ENCODE measurements at places on chromosomes 5 and 9.

DNA sequence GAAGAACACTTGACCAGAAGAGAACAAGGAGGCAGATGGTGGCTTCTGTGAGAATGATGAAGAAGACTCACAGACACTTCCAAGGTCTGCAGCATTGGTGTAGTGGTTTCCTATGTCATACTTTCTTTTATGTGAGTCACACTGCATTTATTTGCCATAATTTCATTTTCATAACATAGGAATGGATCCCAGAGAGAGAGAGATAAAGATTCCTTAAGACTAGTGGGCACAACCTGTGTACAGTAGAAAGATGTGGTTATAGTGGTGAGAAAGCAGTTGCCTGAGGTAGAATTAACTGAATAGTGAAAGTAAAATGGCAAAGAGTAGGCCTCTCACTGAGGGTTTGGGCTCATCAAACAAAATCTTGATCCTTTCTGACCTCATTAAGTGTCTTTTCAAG lies 7.6 kb upstream of the CCDC152 start:
- DNase-seq: no peak

GRCh38 chr5:54845567-54845941 lies 139.8 kb downstream of the ESM1 start:
- DNase-seq: no peak

DNA sequence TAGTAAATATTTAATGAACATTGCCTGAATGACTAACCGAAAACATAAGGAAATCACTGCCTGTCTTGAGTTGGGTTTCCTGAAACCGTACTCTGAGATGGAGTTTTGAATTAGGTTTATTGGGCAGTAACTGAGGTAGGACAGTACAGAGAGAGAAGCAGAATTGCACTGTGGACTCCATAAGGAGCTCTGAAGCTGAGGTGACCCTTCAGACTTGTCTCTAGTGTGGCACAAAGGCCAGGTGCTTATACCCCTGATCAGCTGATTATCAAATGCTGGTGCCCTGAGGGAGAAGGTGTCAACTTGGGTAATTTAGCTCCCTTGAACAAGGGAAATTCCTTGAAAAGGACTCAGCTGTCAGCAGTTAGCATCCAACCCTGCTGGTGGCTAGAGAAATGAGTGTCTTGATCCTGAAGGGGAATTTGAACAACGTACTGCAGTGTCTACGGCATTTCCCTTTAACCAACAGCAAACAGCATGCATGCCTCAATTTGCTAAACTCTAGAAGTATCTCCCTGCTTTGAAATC lies 135.0 kb upstream of the SMARCA2 start:
- no peak for DNase-seq

- no peak for DNase-seq
Measured at GRCh38 chr5:12985142-12985541, 959.3 kb downstream of the DNAH5 start.

- DNase-seq: no peak
Measured at GRCh38 chr9:111890334-111890733, 6.3 kb upstream of the UGCG start.

DNA sequence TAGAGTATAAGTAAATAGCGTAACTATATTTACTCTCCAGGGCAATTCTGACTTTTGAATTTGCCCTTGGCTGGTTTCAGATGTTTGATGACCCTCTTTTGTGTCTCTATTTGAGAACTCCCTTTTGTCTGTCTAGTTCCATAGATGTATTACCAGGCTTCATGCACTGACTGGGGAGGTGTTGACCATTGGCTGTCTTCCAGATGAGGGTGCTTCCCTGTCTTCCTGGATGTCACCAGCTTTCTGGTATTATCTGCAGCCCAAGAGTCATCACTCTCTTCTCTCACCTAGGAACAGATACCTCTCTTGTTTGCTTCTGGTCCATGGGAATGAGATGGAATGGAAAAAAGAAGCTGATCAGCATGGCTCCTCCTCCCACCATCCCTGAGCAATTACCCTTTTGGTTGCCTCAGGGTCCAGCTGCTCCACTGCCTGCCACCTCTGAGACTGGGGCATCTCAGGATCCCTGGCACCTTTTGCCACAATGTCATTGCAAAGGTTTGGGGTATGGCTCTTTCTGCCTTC lies 58.7 kb upstream of the TMED7 start:
- no peak for DNase-seq

- no peak for DNase-seq
Measured at GRCh38 chr9:93419023-93419422, 32.5 kb upstream of the FAM120A start.

DNA sequence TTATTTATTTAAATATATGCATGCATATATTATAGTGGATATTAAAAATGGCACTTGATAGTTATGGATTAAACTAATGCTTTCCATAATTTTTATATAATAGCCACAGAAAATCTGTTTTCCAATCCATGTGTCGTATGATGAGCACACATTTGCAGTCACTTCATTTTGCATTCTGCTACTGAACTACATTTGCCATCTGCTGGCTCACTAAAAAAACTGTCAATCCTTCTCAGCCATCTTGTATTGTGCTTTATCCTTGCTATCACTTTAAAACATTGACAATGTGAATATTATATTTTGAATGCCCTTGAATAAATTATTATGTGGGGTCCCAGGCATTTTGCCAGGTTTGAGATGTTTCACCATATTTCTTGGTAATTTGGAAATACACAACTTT lies 586.6 kb downstream of the DNAH5 start:
- no peak for DNase-seq

- no peak for DNase-seq
Measured at GRCh38 chr5:31728039-31728438, 89.1 kb downstream of the PDZD2 start.

DNA sequence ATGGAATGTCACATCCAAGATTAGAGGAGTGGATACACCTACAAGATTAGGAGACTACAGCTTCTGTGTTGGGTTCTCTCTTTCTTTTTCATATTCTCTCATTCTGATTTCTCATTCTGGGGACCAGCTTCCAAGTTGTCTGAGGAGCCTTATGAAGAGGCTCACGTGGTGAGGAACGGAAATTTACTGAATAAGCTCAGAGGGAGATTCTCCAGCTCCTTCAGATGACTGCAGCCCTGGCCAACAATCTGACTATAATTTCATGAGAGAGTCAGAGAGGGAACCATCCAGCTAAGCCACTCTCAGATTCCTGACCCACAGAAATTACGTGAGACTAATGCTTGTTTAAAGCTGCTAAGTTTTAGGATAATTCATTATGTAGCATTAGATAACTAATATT lies 27.1 kb upstream of the TENT2 start:
- no peak for DNase-seq

- DNase-seq: no peak
Measured at GRCh38 chr5:15598294-15598902, 98.4 kb downstream of the FBXL7 start.

- DNase-seq: no peak
Measured at GRCh38 chr9:13786131-13786530, 506.6 kb upstream of the MPDZ start.

GRCh38 chr9:72154468-72155285 lies 5.4 kb downstream of the GDA start:
- DNase-seq: no peak

DNA sequence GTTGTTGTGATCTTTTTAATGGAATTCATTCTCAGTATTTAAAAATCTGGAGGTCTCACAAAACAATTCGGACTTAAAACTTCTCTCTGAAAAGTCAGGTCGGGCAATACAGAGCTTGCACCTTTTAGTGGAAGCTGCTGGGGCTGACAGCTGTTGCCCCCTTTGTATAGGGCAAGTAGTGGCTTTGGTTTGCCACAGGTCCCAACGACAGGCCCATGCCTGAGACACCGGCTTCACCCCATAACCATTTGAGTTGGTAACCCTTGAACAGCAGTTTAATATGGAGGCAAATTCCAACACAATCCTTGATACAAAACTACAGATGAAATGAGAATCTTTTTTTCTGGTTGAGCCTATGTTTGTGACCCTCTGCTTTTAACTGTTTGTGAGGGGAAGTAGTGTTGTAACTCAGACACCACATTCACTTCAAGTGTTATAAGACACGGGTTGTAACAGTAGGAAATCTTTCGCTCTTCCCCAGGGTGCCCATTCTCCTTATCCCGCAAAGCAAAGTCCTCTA lies 752 bp upstream of the GLRX start:
- no peak for DNase-seq

DNA sequence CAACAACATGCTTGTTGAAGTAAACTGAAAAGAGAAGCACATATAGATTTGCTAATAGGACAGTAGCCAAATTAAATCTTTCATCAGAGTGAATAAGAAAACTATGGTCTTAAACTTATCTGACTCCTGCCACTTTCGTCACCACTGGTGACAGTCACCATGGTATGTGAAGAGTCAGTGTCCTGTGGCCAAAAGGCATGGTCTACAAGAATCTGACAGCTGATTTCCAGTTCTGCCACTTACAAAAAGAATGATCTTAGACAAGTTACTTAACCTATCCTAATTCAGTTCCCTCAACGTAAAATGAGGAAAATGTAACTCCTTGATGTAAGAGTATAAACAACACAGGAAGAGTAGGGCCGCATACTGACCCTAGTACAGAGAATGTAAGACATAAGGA lies 102.0 kb downstream of the LPAR1 start:
- DNase-seq: no peak

GRCh38 chr5:134398609-134399155 lies 13.0 kb downstream of the CDKN2AIPNL start:
- no peak for DNase-seq

DNA sequence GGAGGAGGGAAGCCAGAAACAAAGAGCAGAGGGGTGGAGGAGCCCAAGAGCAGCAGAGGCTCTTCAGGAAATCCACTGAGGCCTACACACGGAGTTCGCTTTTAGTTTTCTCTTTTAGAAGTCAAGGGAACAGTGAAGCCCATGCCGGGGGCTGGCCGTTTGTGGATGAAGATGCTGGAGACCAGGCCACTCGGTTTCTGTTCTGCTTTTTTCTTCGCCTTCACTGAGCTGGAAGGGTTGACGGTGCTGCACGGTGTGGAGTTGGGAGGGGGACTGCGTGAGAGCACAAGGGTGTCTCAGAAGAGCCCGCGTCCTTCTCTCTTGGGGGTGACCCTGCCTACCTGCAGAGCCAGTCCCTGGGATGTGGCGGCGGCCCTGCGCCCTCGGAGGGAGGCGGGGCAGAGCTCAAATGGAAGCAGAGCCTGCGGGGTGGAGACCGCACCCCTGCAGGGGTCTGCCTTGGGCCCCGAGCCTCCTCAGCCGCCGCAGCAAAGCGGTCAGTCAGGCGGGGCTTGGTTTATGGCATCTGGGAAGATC lies 68.5 kb upstream of the CACNA1B start:
- no peak for DNase-seq

GRCh38 chr5:74579215-74579614 lies 61.3 kb downstream of the ENC1 start:
- DNase-seq: no peak

- DNase-seq: no peak
Measured at GRCh38 chr5:100694100-100694499, 158.9 kb downstream of the FAM174A start.

DNA sequence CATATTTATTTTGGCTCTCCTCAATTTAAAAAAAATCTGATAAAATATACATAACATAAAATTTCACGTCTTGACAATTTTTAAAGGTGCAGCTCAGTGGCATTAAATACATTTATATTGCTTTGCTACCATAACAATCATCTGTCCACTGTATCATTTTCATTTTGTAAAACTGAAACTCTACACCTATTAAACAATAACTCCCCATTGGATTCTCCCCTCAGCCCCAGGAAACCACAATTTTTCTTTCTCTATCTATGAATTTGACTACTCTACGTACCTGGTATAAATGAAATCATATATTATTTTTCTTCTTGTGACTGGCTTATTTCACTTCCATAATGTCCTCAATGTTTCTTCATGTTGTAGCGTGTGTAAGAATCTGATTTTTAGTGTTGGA lies 563.5 kb downstream of the PRR16 start:
- DNase-seq: no peak

GRCh38 chr5:179819296-179820126 lies 1.2 kb upstream of the SQSTM1 start:
- DNase-seq: no peak

DNA sequence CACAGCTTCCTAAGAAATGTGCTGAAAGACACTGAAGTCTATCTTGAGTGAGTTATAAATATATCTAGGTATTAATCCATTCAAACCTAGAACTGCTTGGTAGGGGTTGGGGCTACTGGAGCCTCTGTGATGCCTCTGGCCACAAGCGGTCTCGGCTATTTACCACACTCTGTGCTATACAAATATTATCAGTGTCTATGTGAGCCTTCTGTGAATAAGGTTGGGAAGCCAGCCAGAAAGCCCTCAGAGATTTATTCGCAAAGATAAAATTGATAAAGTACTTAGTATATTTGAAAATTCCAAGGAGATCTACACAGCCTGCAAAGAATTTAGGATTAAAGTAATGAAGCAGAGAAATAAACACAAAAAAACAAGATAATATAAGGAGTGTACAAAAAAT lies 41.4 kb downstream of the LIFR start:
- DNase-seq: no peak

DNA sequence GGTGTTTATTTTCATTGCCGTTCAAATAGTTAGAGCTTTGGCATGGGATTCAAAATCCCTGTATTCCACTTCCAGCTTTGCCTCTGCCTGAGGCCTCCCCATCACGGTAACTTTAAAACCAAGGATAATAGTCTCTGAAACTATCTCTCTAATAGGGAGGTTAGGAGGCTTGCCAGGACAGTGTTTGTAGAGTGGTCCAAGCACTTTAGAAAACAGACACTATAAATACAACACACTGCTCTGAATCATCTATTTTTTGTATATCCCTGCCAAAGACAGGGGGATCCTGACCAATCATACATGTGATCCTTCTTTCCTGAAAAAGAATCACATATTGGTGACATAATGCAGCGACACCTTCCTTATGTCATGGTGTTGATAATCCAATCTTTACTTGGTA lies 326.8 kb downstream of the BNC2 start:
- DNase-seq: no peak

- DNase-seq: no peak
Measured at GRCh38 chr5:165894916-165895315, 2389.5 kb downstream of the MAT2B start.

GRCh38 chr5:170411100-170411499 lies 21.9 kb upstream of the KCNMB1 start:
- DNase-seq: no peak

GRCh38 chr9:5470122-5470521 lies 19.8 kb downstream of the CD274 start:
- DNase-seq: no peak

DNA sequence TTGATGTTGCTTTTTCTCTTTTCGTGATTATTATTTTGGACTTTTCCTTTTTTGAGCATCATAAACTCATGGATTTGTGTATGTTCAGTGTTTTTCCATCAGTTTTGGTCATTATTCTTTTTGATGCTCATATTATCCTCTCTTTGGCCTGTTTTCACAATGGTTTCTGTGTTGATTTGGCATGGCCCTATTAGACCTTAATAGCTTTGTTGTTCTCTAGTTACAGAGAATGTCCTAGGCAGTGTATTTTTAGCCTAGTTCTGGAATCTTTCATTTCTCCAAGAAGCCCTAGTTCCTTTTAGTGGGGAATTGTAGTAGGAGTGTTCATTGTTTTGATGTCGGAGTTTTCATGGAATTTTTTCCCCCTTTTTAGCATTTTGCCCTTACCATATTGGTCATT lies 41.3 kb upstream of the ROPN1L start:
- DNase-seq: no peak

Data from anterior cingulate cortex (tissue), 58 donors.